ENCODE measurements at places on chromosomes 16 and 17. TPM values are rescaled to one million over a fixed set of nuclear protein-coding genes. Genes with fewer than 3 reads are reported as not detected.

- H3K27ac ChIP-seq = no peak overlapping the region
- H3K4me3 ChIP-seq = no peak overlapping the region
- no peaks in the 10 kb centered on the region for H3K4me1 ChIP-seq
- no peak for DNase-seq
- H3K27me3 ChIP-seq = no peaks in the 10 kb centered on the region
- no peaks in the 10 kb centered on the region for H3K36me3 ChIP-seq
Observed at GRCh38 chr16:53761962-53762703, 58.2 kb downstream of the FTO start.

GRCh38 chr17:31524926-31525800 is 133.7 kb downstream of the RAB11FIP4 start:
- H3K27ac ChIP-seq = no peak overlapping the region
- DNase-seq = peak; percentile 79
- no peaks in the 10 kb centered on the region for H3K4me1 ChIP-seq
- no peak overlapping the region for H3K4me3 ChIP-seq

Gene CCL23
- 25.1 TPM for total RNA-seq

DNA sequence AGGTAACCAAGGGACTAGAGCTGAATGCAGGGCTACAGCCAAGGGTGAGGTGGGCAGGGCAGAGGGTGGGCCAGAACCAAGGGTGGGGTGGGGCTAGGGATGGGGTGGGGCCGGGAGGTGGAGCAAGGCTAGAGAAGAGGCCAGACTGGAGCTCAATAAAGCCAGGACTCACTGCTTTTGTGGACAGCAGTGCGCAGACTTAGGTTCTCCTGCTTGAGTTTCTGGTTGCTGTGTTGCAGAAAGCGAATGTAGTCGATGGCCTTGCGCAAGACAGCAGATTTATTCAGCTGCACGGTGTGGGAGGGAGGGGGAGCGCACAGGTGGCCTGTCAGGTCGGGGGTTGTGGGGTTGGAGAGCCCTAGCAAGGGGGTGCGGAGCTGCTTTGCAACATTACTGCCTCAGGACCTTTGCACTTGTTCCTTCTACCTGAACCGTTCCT is 18.7 kb downstream of the SREBF1 start:
- H3K27ac ChIP-seq = no peak overlapping the region
- H3K4me3 ChIP-seq = no peak overlapping the region
- peaks cover 49% of the 10 kb centered on the region for H3K4me1 ChIP-seq
- DNase-seq = no peak
- H3K27me3 ChIP-seq = no peaks in the 10 kb centered on the region

- DNase-seq = no peak
- no peak overlapping the region for H3K4me3 ChIP-seq
- peaks cover 30% of the 10 kb centered on the region for H3K4me1 ChIP-seq
- no peak overlapping the region for H3K27ac ChIP-seq
Observed at GRCh38 chr16:17339764-17340541, 130.8 kb downstream of the XYLT1 start.

Gene EARS2
- 45.9 TPM for total RNA-seq

- no peaks in the 10 kb centered on the region for H3K4me1 ChIP-seq
- DNase-seq = no peak
- H3K27me3 ChIP-seq = no peaks in the 10 kb centered on the region
- H3K36me3 ChIP-seq = no peaks in the 10 kb centered on the region
- H3K27ac ChIP-seq = peak overlapping the region; percentile 26
Observed at GRCh38 chr17:41523787-41524186, 4.3 kb downstream of the KRT19 start.

Gene C17orf67
- total RNA-seq = 2.4 TPM

- H3K4me1 ChIP-seq = no peaks in the 10 kb centered on the region
- no peaks in the 10 kb centered on the region for H3K27me3 ChIP-seq
- H3K27ac ChIP-seq = no peak overlapping the region
- DNase-seq = no peak
- H3K4me3 ChIP-seq = no peak overlapping the region
Observed at GRCh38 chr17:33816842-33817617, 438.1 kb upstream of the CCL2 start.

GRCh38 chr17:82267575-82268379 is 5.7 kb downstream of the CSNK1D start:
- H3K4me3 ChIP-seq = no peak overlapping the region
- peaks cover 81% of the 10 kb centered on the region for H3K4me1 ChIP-seq
- no peaks in the 10 kb centered on the region for H3K27me3 ChIP-seq
- peak overlapping the region; percentile 90 for H3K27ac ChIP-seq

Gene CPHXL2
- total RNA-seq = not detected
